ENCODE measurements at places on chromosomes 1 and 21.

GRCh38 chr21:34008618-34009017 is 64.8 kb upstream of the MRPS6 start:
- no peak for DNase-seq

DNA sequence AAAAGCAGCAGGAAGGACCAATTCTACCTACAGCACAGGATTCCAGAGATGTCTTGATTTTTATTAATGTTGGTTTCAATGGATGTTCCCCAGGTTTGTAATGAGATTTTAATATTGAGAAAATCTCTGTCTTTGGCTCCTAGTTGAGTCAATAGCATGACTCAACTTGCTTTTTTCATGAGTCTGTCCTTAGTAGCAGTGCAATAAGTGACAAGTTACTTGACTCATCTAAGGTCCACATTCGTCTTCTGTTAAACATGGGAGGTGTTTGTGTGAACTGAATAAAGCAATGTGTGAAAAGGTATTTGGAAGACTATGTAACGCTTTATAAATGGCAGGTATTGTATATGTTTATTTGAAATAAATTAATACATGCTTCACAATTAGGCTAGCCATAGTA is 645.0 kb upstream of the PTBP2 start:
- DNase-seq: no peak

DNA sequence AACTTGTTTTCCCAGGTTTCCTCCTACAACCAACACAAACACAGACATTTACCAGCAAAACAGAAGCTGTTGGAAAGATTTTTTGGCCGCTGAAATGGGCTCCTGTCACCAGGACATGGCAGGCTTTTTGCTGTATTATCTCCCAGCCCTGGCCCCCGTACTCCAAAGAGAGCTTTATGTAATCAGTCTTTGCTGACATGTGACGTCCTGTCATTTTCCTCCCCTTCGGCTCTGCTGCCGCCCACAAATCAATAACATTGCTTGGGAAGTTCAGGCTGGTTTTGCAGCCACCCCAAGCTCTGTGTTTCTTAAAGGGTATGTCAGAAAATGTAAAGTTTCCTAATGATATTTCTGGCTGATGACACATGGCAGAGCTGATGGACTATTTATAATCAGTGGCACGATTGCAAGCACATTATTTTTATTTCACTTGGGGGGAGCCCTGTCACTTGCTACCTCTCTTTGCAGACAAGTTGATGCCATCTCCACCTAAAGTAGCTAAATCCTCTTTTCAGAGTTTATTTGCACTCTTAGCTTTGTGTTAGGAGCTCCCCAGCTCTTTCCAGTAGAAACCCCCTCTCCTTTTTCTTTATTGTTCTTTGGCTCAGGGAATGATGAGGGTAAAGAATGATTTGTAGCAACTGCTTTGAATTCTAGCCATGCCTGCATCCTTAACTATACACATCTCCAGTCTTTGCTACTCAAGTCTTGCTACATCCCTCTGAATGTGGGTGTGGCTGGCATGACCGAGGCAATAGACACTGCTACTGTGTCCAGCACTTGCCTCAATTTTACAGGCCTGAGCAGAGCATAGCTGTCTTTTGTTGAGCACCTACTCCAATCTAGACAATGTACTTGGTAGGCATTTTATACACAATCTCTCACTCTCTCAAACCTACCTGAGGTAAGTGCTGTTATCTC is 67.3 kb downstream of the ELAVL4 start:
- DNase-seq: no peak

GRCh38 chr21:42737951-42738590 is 84.7 kb downstream of the PDE9A start:
- no peak for DNase-seq

DNA sequence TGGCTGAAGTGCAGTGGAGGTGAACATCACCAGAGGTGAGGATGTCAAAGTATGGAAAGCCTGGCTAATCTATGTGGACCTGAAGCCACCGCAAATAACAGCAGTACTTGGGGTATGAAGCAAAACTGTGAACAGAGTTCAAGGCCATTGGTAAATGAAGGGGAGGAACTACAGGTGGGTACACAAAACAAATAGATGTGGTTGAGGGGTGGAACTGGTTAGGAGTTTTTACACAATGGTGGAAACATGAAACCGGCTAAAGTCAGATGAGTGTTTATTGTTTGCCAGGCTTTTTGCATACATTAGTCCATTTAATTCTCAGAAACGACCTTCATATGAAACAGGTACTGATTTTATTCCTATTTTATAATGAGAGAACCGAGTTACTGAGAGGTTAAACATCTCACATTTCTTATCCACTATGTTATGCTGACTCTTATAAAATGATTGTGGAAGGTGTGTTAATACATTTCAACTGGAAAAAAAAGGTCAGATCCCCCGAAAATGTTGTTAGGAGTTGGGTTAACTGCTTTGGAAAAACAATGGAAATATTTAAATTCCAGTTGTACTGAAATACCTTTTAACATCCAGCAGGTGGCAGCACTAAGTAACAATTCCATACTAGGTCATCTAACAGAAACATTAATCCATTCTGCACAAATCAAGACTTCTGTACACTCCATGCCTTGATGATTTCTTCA is 44.3 kb upstream of the GTF2B start:
- DNase-seq: peak; percentile 2

GRCh38 chr1:119068427-119068826 is 72.0 kb downstream of the WARS2 start:
- no peak for DNase-seq

DNA sequence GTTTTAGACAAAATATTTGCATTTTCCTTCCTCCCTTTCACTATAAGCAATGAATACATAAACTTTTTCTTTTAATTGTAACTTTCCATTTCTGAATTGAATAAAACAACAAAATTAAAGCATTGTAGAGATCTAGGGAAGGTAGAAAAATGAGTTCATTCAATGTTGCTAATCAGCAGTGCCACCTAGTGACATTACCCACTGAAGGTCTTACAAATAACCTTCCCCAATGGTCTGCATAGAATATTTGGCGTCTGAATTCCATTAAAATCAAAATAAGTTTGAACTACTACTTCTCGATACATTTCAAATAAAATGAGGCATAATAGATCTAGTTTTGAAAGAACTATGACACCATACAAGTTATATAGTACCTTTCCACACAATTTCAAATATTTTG is 19.6 kb downstream of the FH start:
- peak; percentile 29 for DNase-seq

DNA sequence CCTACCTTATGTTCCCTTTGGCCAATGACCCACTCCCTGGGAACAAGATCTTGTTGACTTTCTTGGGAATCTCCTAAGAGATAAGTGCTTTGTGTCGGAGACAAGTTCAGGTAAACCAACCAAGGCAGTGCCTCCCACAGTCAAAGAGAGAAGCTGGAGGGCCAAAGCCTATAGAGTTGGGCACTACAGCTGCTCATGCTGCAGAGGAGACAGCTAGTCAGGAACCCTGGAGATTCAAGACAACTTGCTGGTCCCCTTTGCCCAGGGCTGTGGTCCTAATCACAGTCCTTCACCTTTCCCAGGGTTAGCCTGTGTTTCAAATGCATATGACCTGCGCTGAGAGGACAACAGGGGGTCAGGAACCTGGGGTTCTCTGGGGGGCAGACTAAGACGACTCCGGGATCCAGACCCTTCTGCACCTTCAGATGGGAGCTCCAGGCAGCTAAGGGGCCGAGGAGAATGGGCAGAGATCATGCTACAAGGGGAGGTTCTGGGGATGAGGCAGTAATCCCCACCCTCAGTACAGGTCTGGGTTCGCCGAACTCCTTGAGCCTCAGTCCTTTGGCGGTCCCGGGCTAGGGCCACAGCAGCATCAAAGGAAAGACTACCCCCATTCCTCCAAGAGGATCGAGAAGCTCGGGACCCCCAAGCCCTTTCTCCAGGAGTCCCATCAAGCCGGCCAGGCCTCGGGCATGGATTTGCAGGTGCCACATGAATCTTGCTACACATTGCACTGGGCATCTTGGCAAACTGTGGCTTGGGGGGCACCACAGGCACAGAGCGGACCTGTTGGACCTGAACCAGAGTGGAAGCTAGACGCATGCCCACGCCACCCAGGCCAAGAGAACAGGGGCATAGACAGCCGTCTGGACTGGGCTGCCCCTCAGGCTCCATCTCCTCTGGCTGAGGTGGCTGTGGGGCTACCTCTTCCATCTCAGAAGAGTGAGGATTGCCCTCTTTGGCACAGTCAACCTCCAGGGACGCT is 2.0 kb upstream of the USF1 start:
- DNase-seq: no peak

DNA sequence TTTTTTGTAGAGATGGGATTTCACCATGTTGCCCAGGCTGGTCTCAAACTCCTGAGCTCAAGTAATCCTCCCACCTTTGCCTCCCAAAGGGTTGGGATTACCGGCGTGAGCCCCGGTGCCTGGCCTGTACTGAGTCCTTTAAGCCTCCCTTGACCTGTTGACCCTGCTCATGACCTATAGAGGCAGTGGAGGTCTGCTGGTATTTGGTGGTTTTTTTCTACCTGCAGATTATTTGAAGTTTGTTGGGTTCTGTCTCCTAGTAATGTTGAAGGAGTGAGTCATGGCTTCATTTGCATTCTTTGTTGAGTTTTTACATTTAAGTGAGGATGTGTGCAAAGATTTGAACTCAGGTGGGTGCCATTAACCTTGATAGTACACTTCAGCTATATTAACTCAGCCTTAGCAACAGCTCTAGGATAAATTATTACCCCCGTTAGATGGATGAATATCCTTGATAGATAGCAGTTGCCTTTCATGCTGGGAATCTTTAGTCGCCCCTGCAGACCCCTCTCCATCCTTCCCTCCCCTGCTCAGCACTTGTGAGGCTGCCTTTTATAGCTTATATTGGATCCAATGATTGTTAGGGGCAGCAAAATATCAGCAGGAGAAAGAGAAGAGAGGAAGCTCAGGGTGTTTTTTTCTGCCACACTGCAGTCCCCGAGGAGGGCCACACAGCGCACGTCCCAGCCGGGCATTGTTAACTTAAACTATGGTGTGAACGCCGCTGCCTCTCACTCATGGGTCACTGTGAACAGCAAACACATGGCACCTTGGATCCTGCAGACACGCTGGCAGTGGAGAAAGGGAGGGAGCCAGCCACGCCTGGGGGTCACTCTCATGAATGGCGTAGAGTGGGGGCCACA is 14.9 kb upstream of the NPPB start:
- DNase-seq: no peak

GRCh38 chr1:39898648-39899603 is 2.8 kb downstream of the MYCL start:
- no peak for DNase-seq

DNA sequence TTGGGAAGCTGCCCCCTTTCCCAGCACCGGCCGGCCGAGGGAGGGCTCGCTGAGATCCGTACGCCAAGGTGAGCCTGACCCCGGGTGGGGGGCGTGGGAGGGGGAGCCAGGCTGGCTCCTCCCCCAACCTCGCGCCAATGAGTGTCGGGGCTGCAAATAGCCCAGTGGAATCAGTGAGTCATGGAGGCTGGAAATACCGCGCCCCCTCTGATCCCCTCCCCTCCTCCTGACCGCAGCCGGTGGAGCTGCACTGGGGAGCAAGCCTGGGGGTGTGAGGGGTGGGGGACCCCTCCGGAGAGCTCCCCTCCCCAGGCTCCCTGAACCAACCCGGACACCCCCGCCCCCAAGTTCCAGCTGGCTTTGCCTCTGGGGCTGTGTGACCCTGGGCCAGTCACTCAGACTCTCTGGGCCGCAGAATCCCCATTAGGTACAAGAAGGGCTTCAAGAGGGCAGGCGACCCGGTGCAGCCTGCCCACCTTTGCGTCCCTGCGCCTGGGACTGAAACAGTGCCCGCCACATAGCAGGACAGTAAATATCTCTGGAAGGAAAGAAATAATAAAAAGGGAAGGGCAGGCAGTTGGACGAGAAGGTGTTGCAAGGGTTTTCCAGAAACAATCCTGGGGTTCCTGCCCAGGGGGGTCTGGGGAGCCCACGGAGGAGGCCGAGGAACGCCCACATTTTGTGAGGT is 4.5 kb downstream of the HSPB7 start:
- no peak for DNase-seq

GRCh38 chr1:222331765-222332164 is 216.1 kb downstream of the HHIPL2 start:
- DNase-seq: no peak

- DNase-seq: no peak
Observed at GRCh38 chr1:22544606-22545005, 18.7 kb upstream of the EPHA8 start.

- DNase-seq: no peak
Observed at GRCh38 chr1:32742956-32743355, 40.4 kb upstream of the SYNC start.
